ENCODE measurements at places on chromosomes 12 and 14. TPM values are rescaled to one million over a fixed set of nuclear protein-coding genes. Genes with fewer than 3 reads are reported as not detected.
A peak's percentile ranks its signal among the peaks of the same experiment; 100 is the strongest.

Gene FGF6
- polyA plus RNA-seq: not detected

Gene LGR5
- polyA plus RNA-seq: 22.0 TPM

DNA sequence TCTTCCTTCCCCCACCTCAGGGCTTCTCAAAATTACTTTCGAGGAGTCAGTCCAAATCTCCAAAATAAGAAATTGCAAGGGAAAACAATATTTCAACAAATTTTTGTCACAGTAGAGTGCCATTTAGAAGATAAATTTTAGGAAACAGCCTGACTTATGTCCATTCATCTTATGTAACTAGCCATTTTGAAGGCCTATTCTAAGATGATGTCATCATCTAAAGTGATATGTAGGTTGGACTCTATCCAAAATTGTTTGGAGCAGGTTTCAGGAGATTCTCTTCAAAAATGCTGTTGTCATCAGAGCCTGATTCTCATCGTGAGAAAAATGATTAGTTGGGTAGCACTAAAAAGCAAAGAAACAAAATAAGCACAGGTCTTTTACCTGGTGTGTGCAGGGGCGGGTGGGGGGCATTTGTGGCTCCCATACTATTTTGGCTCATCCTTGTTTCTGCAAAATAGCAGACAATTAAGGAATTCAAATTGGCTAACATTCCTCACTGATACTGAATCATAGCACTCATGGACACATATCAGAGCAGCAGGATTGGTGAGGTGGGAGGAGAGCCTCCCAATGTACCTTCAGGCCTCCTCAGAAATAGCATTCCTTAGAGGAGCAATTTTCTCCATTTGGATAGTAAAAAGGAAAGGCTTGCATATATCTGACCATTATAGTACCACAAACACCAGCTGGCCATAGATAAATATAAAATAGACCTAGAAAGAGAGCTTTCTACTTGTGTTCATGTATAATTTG is 360.9 kb upstream of the NAV3 start:
- no peak for DNase-seq

DNA sequence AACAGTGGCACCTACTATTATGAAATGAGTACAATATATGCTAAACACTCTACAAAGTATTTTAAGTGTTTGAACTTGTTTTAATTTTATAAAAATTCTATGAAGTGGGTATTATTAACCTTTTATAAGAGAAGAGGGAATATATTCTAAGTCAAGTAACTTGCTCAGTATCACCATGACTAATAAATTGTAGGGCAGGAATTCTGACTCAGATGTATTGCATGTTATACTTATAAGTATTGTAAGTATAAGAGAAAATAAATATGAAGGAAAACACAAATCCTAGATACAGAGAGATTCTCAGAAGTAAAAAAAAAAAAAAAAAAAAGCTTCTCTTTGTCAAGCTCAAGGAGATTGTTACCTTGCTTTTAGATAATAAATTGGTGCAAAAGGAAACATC is 893.2 kb downstream of the SLC16A7 start:
- DNase-seq: no peak

DNA sequence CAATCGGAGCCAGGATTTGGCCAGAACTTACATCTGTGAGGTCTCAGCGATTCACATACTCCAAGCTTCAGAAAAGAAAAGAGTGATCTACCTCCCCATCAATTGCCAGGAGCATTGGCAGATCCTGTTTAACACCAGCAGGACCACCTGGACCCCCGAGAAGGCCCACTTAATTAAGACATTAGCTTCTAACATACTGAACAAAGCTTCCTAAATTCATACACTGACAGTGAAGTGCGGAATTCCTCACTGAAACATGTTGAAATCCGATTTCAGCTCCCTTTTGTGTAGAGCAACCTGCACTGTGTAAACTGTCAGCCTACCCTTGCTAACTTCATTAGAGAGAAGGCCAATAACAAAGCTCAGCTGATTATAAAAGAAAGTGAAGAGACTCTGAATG is 274.0 kb downstream of the NOVA1 start:
- no peak for DNase-seq

GRCh38 chr12:124098101-124098757 is 125.2 kb downstream of the ZNF664 start:
- DNase-seq: no peak

DNA sequence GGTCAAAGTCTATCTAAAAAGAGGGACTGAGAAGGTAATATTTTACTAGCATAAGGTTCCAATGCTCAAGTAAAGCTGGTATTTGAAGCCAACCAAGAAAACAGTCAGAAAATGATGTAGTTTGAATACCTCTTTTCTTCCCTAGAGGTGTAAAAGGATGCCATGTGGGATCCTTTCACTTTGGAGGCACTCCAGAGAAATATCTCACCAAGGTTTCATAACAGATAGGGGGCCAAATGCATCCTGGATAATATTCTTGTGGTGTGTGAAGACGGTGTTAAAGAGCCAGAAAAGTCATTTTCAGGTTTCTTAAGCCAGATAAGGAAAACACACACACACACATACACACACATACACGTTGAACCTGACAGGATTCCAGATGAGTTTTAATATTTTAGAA is 136.1 kb upstream of the PRKD1 start:
- DNase-seq: no peak

DNA sequence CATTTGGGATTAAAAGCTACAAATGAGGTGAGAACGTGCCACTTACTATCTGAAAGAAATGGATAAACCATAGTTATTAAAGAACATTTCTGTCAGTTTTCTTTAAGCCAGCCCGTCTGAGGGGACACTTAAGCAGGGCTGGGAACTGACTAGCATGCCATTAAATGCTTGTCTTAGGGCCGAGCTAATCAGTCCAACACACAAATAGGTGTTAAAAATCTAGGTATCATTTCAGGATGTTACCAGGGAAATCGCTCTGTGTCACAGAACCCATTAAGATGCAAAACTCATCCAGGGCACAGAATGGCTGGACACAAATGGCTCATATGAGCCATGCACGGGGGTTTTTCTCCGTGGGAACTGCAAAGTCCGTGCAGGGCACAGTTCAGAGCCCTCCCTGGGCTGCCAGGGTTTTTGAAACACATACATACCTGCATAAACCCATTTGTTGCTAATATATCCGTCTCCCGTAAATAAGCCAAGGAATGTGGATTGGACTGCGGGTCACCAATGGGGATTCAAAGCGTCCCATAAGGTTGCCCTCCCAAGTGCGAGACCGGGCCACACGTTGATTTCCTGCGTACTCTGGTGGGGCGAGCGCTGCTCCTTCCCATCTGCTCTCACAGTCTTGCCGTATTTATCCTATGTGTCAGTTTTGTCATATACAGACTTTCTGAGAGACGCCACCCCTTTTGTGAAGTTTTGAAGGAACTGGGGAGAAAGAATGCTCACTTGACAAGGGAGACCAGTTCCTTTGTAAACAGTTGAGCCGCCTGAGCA is 5.4 kb upstream of the GSC start:
- no peak for DNase-seq

DNA sequence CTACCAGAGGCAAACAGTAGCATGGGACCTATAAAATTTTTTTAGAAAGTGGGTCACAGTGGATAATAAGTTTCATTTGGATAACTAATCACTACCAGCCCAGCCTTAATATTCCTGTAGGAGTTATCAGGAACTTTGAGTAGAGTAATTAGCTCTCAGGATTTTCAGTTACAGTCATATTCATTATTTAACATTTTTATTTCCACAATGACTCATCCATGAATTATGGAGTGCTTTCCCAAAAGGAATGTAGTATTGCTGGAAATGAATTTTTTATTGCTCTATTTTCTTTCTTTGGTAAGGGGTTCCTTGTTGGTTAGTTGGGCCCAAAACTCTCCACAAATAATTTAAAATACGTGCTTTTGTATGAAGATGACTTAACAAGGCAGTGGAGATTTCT is 53.7 kb downstream of the ERC1 start:
- no peak for DNase-seq

DNA sequence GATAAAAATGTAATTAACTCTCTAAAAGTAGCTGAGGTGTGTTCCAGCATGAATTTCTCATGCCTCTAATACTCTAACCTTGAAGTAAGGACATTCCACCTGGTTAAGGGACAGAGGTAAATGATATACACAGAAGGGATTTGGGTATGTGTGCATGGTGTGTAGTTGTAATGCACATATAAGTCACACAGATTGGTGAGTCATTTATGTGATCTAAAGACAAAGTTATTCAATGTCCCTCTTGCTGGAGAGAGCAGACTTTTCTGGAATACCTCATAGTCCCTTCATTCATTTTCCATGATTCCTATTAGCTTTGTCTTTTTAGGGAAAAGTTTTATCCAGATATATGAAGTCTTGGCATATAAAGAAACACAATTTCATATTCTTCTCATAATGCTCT is 234.9 kb downstream of the SNAPC1 start:
- DNase-seq: no peak

GRCh38 chr14:76112889-76113624 is 38.7 kb upstream of the GPATCH2L start:
- DNase-seq: no peak

DNA sequence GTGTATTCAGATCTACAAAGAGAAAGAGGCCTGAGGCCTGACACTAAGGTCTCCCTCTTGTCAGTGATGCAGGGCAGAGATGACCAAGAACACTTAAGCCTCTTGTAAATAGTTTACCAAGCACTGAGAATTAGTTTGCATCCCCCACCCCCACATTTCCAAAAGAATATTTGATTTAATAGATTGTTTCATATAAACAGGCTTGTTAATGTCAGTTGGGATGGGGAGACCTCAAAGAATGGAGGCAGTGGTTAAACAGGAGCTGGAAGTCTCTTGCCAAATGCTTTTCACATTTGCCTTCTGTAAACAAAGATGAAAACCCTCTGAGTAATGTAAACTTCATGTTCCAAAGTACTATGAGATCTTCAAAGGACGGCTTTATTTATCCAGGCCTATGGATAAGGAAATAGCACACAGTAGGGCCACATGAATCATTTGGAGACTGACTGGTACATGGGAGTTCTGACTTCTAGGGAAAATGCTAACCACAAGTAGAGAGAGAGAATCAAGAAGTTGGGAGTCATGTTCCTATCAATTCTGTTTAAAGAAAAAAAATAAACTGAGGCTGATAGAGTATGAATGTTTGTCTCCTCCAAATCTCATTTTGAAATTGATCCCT is 234.7 kb downstream of the ANO2 start:
- no peak for DNase-seq

GRCh38 chr12:123958462-123958861 is 14.2 kb downstream of the CCDC92 start:
- no peak for DNase-seq

GRCh38 chr14:91925001-91925726 is 22.3 kb downstream of the FBLN5 start:
- no peak for DNase-seq

Gene NUAK1
- 10.7 TPM for polyA plus RNA-seq

Gene TMEM63C
- 1.8 TPM for polyA plus RNA-seq

- no peak for DNase-seq
These were observed 283.4 kb downstream of the DAD1 start for GRCh38 chr14:22305607-22306006.

- DNase-seq: no peak
These were observed 33.7 kb upstream of the ACSS3 start for GRCh38 chr12:81043979-81044740.

DNA sequence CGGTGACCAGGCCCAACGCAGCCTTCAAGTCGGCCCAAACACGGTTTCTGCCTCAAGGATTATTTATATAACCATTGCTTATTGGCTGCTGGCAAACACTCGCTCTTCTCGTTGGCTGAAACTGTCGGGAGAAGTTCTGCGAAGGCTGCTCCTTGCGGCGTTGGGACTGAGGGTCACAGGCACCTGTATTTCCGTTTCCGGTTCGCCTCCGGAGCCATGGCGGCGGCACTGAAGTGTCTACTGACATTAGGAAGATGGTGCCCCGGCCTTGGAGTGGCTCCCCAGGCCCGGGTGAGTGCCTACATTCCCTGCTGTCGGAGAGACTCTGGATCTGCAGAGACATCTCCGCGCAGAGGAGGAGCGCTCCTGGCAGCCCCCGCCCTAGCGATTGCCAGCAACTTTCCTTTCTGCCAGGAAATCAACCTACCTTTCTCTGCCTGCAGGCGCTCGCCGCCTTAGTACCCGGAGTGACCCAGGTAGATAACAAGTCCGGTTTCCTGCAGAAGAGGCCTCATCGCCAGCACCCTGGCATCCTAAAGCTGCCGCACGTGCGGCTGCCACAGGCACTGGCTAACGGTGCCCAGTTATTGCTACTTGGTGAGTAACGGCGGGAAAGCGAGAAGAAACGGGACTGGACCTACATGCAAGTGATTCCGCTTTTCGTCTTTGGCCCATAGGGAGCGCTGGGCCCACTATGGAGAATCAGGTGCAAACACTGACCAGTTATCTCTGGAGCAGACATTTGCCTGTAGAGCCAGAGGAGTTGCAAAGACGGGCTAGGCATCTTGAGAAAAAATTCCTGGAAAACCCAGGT is at the start of gene METTL17:
METTL17 (plus strand) TSS at position 194 of the 814 bp plus-strand sequence; CDS start at position 217, 23 bp downstream.
- DNase-seq: peak; percentile 91

Gene POTEG
- not detected for polyA plus RNA-seq

Gene PRB2
- not detected for polyA plus RNA-seq

GRCh38 chr12:92503029-92503931 is 199.5 kb upstream of the PLEKHG7 start:
- peak; percentile 66 for DNase-seq

- no peak for DNase-seq
These were observed 157.7 kb upstream of the TBX3 start for GRCh38 chr12:114841557-114842251.

DNA sequence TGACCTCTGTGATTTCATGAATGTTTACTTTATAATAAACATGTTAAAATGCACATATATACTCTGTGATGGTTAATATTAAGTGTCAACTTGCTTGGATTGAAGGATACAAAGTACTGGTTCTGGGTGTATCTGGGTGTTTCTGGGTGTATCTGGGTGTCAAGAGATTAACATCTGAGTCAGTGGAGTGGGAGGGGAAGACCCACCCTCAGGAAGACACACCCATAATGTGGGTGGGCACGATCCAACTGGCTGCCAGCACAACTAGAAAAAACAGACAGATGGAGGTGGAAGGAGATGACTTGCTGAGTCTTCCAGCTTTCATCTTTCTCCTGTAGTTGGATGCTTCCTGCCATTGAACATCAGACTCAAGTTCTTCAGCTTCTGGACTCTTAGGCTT is 11.9 kb downstream of the NUP37 start:
- no peak for DNase-seq

Gene TAS2R31
- polyA plus RNA-seq: 2.0 TPM

GRCh38 chr12:95073698-95074520 is 491 bp upstream of the NR2C1 start:
- DNase-seq: no peak

- DNase-seq: no peak
These were observed 101.7 kb downstream of the DUSP6 start for GRCh38 chr12:89250636-89251035.

DNA sequence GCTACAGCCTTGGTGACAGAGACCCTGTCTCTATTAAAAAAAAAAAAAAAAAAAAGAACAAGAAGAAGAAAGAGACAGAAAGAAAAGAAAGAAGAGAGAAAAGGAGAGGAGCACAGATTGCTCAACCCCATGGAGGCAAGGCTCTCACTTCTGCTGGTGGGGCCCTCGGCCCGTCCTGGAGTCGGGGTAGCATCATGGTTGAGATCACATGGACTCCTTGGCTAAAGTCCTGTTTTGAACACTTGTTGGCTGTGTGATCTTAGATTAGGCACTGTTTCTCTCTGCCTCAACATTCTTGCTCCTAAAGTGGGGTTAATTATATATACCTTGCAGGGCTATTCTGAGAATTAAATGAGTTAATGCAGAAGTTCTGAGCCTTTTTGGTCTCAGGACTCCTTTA is 207.7 kb downstream of the CACNA1C start:
- DNase-seq: no peak

- DNase-seq: no peak
These were observed 24.8 kb upstream of the AKAP5 start for GRCh38 chr14:64440494-64440893.

Gene VDR
- 3.0 TPM for polyA plus RNA-seq

Gene SLC10A1
- polyA plus RNA-seq: 0.22 TPM

- no peak for DNase-seq
These were observed 661 bp downstream of the DENR start for GRCh38 chr12:122753319-122753650.
